Kidney (tissue), 22 donors: ENCODE measurements at places on chromosomes 7 and 10. TPM values are rescaled to one million over a fixed set of nuclear protein-coding genes. Genes with fewer than 3 reads are reported as not detected.
A peak's percentile ranks its signal among the peaks of the same experiment; 100 is the strongest.

DNA sequence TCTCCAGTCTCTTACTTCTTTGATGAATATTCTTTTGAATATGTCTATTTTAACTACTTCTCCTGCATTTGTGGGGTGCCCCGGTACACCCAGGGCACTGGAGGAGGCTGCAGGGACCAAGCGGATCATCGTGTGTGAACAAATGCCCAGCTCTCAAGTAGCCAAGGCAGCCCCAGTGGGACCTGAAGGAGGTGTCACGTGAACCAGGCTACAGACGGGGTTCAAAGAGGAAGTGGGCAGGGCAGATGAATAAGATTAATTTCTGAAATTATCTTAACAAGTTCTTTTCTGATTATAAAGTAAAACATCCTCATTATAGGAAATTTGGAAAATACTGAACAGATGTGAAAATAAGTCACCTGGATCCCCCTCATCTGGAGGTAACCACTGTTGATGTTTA is 78.4 kb upstream of the DUSP5 start:
- no peaks in the 10 kb centered on the region for H3K36me3 ChIP-seq
- no peaks in the 10 kb centered on the region for H3K4me1 ChIP-seq
- no peak overlapping the region for H3K27ac ChIP-seq

DNA sequence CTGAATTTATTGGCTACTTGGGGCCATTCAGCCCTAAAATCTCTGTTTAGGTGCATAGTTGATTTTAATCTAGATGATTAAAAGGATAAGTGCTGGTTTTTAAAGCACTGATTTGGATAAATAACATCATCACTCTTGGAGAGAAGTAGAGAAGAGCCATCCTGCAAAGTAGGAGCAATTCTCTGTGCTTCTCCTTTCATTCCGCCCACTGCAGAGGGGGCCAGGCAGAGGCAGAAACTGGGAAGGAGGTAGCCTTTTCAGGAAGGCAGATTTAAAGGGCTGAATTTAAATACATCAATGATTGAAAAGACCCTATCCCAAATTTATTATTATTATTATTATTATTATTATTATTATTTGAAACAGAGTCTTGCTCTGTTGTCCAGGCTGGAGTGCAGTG is 14.1 kb downstream of the MAP3K8 start:
- no peak overlapping the region for H3K4me3 ChIP-seq
- no peaks in the 10 kb centered on the region for H3K36me3 ChIP-seq
- no peak for DNase-seq
- H3K4me1 ChIP-seq: no peaks in the 10 kb centered on the region

The NXPH1 gene
- total RNA-seq: not detected

DNA sequence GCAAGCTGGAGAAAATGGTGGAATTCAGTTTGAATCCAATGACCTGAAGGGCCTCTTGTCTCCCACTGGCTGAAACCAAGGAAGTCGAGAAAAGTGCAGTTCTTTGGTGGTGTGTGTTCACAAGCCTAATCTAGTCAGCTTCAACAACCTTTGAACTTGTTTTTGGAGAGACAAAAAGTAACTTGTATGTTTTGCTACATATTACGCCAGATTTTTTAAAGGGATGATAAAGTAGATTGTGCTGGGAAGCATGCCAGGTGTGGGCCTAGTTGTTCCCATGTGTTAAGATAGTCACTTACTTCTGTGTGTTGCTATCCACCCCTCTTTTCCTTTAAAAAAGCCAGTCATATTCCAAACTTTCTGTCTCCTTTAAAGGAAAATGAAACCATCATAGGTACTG is 79.7 kb upstream of the FAM3C start:
- no peak overlapping the region for H3K4me3 ChIP-seq
- H3K4me1 ChIP-seq: no peaks in the 10 kb centered on the region
- H3K27ac ChIP-seq: no peak overlapping the region

DNA sequence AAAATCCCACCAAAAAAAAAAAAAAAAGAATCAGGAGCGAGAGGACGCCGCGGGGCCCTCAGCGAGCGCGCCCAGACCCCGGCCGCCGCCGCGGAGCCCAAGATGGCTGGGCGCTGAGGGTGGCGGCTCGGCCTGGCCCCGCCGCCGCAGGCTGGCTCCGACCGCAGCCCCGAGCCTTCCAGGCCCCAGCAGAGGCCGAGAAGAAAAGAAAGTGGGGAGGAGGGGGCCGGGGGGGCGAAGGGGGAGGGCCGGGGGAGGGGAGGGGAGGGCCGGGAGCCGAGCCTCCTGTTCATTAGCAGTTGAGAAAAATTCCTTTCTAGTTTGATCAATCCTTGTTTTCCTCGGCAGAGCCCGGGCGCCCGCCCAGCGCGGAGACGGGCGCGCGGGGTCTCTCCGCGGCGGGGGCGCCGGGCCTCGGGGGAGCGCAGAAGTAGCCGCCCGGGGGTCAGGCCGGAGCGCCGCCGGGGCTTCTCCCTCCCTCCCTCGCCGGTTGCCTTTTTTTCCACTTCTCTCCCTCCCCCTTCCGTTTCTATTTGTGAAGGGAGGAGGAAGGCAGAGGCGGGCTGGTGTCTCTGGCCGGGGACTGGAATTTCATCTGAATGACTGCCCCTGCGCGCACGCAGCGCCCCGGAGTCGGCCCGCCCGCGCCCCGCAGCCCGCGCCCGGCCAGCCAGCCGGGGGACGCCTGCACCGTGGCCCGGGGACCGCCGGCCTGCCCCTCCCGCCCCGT is 778 bp upstream of the TRIM8 start:
- H3K4me1 ChIP-seq: peaks cover 20% of the 10 kb centered on the region
- no peaks in the 10 kb centered on the region for H3K27me3 ChIP-seq
- no peaks in the 10 kb centered on the region for H3K36me3 ChIP-seq
- DNase-seq: peak; percentile 80
- peak overlapping the region; percentile 97 for H3K27ac ChIP-seq

The FGL2 gene
- total RNA-seq: 96.9 TPM

GRCh38 chr10:120738658-120739057 is 112.5 kb upstream of the WDR11 start:
- no peak for DNase-seq
- H3K36me3 ChIP-seq: no peaks in the 10 kb centered on the region
- H3K27me3 ChIP-seq: no peaks in the 10 kb centered on the region
